ENCODE measurements at places on chromosomes 2 and 18.

GRCh38 chr2:217757108-217757463 lies 245.7 kb downstream of the TNS1 start:
- DNase-seq = no peak

DNA sequence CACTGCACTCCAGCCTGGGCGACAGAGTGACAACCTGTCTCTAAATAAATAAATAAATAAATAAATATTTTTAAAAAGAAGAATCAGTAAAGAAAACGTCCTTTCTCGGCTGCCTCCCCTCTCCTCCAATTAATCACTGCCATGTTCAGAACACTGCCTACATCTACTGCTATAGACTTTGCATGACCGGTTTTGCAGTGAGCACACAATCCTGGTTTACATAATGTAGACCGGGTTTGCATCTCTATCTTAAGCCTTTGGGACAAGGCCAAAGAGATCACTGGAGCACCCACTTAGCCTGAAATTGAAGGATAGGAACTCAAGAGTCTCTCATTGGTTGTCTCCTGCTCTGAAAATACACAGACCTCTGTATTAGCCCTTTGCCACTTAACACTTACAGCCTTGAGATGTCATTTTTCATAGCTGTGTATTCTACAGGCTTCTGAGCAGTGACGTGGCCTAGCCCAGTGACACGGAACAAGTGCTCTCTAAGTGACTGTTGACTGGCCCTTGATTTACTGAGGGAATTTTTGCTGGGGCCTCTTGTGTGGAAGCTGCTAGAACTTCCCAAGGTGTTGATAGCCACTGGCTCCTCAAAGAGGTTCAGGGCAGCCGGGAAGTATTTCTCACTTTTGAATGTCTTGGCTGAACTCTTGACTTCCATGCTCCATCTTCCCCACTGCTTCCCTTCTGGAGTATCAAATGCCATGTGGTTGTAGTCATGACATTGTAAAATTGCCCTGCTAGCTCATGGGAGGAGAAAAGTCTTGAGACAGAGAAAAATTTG lies 45.3 kb upstream of the CCBE1 start:
- no peak for DNase-seq

GRCh38 chr2:101478181-101479001 lies 3.5 kb upstream of the RFX8 start:
- no peak for DNase-seq

- DNase-seq = peak; percentile 65
Observed at GRCh38 chr18:45733535-45733934, 9.6 kb downstream of the SLC14A1 start.

GRCh38 chr2:189783451-189783926 lies 650 bp downstream of the ORMDL1 start:
- peak; percentile 55 for DNase-seq

DNA sequence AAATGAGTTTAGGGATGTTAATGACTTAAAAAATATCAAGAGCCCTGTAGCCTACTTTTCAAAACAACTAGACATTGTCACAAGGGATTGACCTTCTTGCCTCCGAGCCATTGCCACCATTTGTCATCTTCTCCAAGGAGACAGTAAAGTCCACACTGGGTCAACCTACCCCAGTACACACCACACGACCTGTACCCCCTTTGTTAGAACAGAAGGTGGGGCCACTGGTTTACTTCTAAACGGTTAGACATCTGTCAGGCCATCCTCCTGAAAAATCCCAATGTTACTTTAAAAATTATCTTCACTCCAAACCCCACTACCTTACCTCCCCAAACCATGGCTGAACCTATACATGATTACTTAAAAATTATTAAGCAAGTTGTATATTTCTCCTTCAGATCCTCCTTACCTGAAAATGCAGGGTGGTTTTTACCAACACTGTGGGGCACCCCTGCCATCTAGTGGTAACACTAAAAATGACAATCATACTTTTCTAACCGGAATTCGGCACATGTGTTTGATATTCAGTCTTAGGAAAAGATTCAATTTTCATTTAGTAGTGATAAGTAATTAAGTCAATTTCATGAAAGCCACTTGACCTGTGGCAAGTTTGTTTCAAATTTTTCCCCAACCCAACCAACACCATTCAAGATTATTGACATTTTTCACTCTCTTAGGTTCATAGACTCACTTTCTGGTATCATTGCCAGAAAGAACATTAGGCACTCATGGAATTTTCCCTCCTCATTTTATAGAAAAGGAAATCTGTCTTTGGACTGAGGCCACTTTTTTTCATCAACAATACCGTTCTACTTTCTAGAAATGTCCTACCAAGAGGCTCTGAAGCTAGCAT lies 265.3 kb upstream of the PKDCC start:
- DNase-seq = peak; percentile 58

DNA sequence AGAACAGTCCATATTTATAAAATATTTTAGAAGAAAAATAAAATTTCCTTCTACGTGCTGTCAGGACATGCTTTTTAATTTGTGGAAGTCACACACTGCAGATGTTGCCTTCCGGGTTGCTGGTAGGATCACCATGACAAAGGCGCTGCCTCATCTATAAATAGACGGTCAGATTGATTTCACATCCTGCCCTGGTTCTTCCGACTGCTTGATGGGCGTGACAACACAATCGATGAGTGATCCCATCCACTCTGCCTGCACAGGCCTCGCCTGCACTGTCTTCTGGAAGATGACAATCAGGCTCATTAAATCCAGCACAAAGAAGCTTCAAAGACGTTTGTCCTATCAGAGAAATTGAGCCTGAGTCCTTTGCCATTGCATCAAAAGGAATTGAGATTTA lies 318.9 kb upstream of the TRIB2 start:
- no peak for DNase-seq

GRCh38 chr18:49332706-49333406 lies 127.6 kb downstream of the DYM start:
- DNase-seq = no peak

GRCh38 chr2:26780203-26780760 lies 5.6 kb upstream of the CENPA start:
- DNase-seq = no peak

GRCh38 chr2:70871398-70872211 lies 36.0 kb upstream of the CD207 start:
- DNase-seq = peak; percentile 74

DNA sequence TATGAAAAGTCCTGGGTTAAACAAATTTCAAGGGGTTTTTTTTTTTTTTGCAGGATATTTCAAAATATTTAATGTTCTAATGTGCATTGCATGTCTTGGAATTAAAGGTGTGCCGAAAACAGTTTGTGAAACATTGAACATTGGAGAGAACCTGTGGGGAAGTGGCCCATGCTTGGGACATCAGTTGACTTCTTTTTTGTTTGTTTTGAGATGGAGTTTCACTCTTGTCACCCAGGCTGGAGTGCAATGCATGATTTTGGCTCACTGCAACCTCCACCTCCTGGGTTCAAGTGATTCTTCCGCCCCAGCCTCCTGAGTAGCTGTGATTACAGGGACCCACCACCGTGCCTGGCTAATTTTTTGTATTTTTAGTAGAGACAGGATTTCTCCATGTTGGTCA lies 71.0 kb upstream of the RAPH1 start:
- DNase-seq = no peak

DNA sequence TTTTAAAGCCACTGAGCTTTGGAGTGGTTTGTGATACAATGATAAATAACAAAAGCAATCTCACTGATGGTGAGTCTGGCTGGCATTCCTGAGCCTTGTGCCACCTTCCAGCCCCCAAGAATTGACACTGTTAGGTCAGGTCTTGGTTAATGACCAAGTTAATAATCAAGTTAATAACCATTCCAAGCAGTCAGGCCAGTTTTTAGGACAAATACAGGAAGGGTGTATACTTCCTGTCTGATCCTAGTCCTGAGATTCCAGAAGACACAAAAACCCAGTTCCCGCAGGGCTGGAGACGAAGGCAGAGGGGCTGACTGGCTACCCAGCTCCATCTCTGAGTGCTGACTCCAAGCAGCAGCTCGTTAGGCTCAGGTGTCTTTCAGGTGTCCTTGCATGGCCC lies 74.6 kb upstream of the LAPTM4A start:
- DNase-seq = no peak

DNA sequence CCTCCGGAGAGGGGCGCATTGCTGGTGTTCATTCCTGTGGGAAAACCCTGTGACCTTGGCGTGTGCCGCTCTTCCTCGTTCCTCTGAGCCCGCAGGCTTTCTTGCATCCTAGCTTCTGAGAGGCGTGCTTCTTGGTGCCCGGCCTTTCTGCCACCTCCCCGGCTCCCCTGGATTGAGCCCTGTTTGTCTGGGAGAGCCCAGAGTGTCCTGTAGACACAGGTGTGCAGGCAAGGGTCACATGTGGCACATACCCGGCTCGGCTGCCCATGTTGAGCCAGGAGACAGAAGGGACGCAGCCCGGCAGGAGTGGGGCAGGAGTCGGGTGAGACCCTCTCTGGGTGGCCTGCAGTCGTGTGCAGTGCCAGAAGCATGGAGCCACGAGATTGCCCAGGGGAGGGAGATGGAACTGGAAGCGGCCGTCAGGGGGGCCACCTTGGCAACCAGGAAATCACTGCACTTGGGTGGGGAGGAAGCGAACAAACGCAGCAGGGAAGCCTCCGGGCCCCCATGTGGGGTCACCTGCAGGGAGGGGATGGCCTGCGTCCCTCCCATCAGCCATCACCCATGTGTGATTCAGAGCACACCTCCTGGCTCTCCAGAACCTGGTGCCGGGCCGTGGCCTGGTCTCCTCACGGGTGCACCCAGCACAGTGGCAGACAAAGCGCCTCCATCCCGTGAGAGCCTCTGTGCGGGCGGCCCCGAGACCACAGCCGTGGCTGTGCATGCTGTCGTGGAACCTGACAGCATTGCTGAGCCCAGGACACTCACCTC lies 92.9 kb downstream of the SH3BP4 start:
- DNase-seq = no peak

Measured in NCI-H69 (cell line).